Effector memory CD4-positive, alpha-beta T cell (primary cell): ENCODE measurements at places on chromosomes 11 and 22.

DNA sequence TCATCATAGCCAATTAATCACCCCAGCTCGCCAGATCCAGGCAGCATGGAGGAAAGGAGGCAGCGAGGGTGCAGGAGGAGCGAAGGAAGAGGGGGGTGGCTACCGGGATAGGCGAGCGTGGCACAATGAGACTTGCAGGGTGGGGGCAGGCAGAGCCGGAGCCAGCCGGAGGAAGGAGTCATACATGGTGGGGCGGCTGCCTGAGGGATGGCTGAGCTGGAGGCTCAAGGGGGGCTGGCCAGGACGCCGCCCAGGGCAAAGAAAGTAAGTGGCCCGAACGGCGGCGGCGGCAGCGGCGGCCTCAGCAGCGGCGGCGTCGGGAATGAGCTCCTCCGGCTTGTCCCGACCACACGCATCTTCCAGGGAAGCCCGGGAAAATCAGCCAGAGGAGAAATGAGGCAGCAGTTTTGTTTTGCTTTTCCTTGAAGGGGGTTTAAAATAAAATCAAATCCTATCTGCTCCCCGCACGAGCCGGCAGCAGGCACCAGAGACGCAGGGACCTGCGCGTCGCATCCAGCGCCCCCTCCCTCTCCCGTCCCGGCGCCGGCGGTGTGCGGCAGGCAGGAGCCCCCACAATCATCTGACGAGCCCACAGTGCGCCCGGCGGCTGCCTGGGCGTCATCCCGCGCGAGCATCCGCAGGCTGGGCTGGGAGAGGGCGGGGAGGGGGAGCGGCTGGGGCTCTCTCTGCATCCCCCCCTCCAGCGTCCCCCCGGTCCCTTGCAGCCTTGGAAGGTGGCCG is 263.6 kb downstream of the CTTN start:
- H3K36me3 ChIP-seq, result no peaks in the 10 kb centered on the region
- no peaks in the 10 kb centered on the region for H3K27me3 ChIP-seq
- no peak for DNase-seq
- no peaks in the 10 kb centered on the region for H3K4me1 ChIP-seq
- no peak overlapping the region for H3K27ac ChIP-seq
- no peak overlapping the region for H3K4me3 ChIP-seq

DNA sequence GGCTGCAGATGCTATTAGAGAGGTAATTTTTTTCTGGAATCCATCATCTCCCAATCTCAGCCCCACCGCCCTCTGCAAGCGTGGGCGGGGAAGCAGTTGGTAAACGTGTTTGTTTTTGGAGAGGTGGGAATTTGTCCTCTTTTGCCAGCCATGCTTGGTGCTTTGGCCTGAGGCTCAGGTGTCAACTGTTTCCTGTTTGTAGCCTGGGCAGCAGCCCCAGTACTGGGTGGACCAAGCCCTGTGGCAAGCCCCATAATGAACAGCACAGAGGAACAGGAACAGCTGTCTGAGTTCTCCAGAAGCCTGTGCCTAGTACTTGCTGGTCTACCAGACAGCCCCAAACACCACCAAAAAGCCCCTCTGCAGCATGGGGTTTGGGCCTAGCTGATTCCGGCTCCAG is 39.6 kb downstream of the POU2F3 start:
- no peak overlapping the region for H3K4me3 ChIP-seq
- no peaks in the 10 kb centered on the region for H3K4me1 ChIP-seq
- H3K36me3 ChIP-seq, result no peaks in the 10 kb centered on the region
- H3K27ac ChIP-seq, result no peak overlapping the region
- DNase-seq, result no peak

- H3K4me3 ChIP-seq, result no peak overlapping the region
- no peaks in the 10 kb centered on the region for H3K36me3 ChIP-seq
- H3K4me1 ChIP-seq, result no peaks in the 10 kb centered on the region
- no peak for DNase-seq
These were observed 74.9 kb upstream of the RAG2 start for GRCh38 chr11:36672815-36673450.

GRCh38 chr22:49962012-49962750 is 1.6 kb downstream of the PIM3 start:
- H3K4me1 ChIP-seq, result peaks cover 31% of the 10 kb centered on the region
- H3K36me3 ChIP-seq, result peaks cover 17% of the 10 kb centered on the region
- peak; percentile 83 for DNase-seq
- peak overlapping the region; percentile 89 for H3K4me3 ChIP-seq
- peak overlapping the region; percentile 97 for H3K27ac ChIP-seq

DNA sequence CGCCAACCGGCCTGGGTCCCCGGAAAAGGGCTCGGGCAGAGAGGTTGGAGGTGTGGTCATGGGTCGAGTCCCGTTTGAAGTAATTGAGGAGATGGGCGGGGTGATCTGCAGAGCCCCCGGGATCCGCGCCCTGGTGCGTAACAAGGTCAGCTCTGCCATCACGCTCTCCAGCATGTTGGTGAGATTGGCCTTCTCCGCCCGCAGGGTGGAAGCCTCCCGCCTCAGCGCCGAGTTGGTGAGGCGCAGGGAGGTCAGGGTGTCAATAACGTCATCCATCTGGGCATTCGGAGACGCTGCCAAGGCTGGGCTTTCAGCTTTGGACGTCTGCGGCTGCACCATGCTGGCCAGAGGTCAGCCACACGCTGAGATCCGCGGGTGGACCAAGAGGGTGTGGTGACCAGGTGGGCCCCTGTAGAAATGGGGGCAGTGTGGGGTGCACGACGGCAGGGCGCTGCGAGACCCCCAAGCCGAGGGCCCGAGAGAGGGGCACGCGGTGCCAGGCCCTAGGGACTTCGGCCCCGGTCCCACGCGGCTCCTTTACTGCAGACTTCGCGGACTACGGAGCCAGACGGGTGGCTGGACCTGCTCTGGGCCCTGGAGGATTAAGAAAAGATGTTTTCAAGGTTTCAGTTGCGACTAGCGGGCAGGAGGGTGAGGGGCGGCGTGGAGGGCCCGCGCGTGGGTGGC is 672 bp downstream of the RTL6 start:
- H3K4me1 ChIP-seq, result peaks cover 10% of the 10 kb centered on the region
- no peaks in the 10 kb centered on the region for H3K27me3 ChIP-seq
- H3K4me3 ChIP-seq, result peak overlapping the region; percentile 55

GRCh38 chr11:127223026-127223425 is 222.5 kb upstream of the KIRREL3 start:
- H3K36me3 ChIP-seq, result no peaks in the 10 kb centered on the region
- no peaks in the 10 kb centered on the region for H3K27me3 ChIP-seq
- no peak overlapping the region for H3K27ac ChIP-seq
- H3K4me3 ChIP-seq, result no peak overlapping the region

GRCh38 chr11:16956538-16957153 is 57.6 kb downstream of the PLEKHA7 start:
- H3K27me3 ChIP-seq, result no peaks in the 10 kb centered on the region
- H3K4me3 ChIP-seq, result no peak overlapping the region
- H3K36me3 ChIP-seq, result no peaks in the 10 kb centered on the region
- H3K4me1 ChIP-seq, result no peaks in the 10 kb centered on the region

- H3K36me3 ChIP-seq, result peaks cover 9% of the 10 kb centered on the region
- DNase-seq, result no peak
- no peak overlapping the region for H3K4me3 ChIP-seq
- no peaks in the 10 kb centered on the region for H3K4me1 ChIP-seq
- no peaks in the 10 kb centered on the region for H3K27me3 ChIP-seq
These were observed 43.3 kb downstream of the ARRB1 start for GRCh38 chr11:75308116-75308515.

DNA sequence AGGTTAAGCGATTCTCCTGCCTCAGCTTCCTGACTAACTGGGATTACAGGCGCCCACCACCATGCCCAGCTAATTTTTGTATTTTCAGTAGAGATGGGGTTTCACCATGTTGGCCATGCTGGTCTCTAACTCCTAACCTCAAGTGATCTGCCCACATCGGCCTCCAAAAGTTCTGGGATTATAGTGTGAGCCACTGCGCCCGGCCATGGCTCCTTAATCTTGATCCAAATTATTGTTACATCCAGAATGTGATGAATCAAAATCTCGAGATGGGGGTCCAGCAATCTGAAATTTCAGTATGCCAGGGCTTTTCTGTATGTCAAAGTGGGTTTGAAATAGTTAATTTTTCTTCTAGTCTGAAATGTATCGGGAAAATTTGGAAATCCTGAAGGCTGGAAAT is 3.7 kb downstream of the RPL27A start:
- H3K27ac ChIP-seq, result no peak overlapping the region
- no peak overlapping the region for H3K4me3 ChIP-seq
- DNase-seq, result no peak
- peaks cover 24% of the 10 kb centered on the region for H3K36me3 ChIP-seq
- H3K4me1 ChIP-seq, result peaks cover 29% of the 10 kb centered on the region
- no peaks in the 10 kb centered on the region for H3K27me3 ChIP-seq

DNA sequence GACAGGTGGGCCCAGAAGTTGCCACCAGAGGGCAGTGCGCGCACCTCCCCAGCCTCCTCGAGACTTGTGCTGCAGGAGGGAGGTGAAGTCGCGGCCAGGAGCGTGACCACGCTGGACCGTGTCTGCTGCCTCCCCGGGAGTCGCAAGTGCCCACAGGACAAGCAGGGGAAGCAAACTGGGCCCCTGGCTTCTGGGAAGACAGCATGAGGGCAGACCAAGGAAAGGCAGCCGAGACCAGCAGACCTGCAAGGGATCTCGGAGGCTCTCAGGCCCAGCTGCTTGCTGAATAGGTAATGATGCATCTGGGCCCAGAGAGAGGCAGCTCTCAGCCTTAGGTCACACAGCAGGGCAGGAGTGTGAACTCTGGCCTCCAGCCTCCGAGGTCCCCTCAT is 17.0 kb upstream of the IL2RB start:
- H3K36me3 ChIP-seq, result no peaks in the 10 kb centered on the region
- peak; percentile 59 for DNase-seq
- no peaks in the 10 kb centered on the region for H3K27me3 ChIP-seq
- peaks cover 41% of the 10 kb centered on the region for H3K4me1 ChIP-seq

GRCh38 chr22:37764622-37765021 is 43.1 kb upstream of the GCAT start:
- H3K4me3 ChIP-seq, result no peak overlapping the region
- H3K4me1 ChIP-seq, result no peaks in the 10 kb centered on the region
- no peak overlapping the region for H3K27ac ChIP-seq
- H3K36me3 ChIP-seq, result peaks cover 11% of the 10 kb centered on the region
- DNase-seq, result no peak

GRCh38 chr11:8867931-8868631 is 42.9 kb upstream of the AKIP1 start:
- peaks cover 9% of the 10 kb centered on the region for H3K4me1 ChIP-seq
- no peak overlapping the region for H3K27ac ChIP-seq
- DNase-seq, result no peak

DNA sequence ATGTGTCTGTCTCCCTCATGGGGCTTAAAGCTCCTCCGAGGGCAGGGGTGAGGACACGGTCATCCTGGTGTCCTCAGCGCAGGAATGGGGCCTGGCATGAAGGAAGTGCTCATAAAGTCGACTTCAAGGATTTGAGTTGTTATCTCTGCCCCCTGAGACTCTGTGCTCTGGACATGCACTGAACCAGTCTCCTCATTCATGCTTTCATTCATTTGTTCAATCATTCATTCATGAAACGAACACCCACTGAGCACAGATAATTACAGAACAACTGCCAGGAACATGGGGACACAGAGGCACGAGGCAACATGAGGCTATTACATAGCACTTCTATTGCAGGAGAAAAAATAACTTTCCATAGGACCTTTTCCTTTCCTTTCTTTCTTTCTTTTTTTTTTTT is 16.5 kb downstream of the TMPRSS6 start:
- H3K36me3 ChIP-seq, result no peaks in the 10 kb centered on the region
- H3K27me3 ChIP-seq, result peaks cover 6% of the 10 kb centered on the region
- no peak for DNase-seq
- no peak overlapping the region for H3K27ac ChIP-seq
- no peaks in the 10 kb centered on the region for H3K4me1 ChIP-seq

GRCh38 chr22:36736701-36737320 is 33.3 kb upstream of the CACNG2 start:
- no peak overlapping the region for H3K4me3 ChIP-seq
- no peak overlapping the region for H3K27ac ChIP-seq
- no peak for DNase-seq
- no peaks in the 10 kb centered on the region for H3K36me3 ChIP-seq
- no peaks in the 10 kb centered on the region for H3K4me1 ChIP-seq

DNA sequence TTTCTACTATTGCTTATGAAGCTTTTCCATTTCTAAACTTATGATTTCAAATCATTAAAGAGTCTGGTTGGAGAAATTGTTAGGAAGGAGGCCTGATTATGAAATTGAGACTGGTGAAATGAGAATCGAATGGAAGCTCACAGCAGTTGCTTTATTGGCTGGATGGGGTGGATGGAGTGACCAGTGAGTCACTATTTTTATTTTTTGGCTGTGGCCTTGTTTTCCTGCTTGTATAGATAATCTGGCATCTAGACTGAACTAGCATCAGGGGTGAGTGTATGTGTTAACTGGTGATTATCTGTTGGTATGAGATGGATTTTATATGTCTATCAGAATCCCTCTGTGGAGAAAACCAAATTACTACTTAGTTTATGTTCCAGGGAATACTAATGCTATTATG is 36.2 kb downstream of the UVRAG start:
- H3K4me3 ChIP-seq, result no peak overlapping the region
- DNase-seq, result no peak
- H3K27me3 ChIP-seq, result no peaks in the 10 kb centered on the region
- H3K36me3 ChIP-seq, result peaks cover 4% of the 10 kb centered on the region

DNA sequence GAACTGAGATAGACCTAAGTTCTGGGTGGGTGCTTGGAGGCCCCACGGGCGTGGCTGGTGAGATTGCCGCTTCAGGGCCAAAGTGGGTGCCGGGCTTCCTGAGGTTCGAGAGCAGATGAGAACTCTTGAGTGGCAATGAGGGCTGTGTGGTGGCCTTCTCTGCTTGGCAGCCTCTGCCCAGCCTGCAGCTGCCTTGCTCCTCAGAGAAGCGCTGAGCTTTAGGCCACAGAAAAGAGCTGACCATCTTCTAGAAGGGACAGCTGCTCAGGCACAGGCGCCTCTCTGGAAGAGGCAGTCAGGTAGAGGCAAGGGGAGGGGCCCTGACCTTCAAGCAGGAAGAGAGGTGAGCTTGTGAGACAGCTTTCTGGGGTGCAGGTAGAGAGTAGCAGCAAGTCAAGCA is 72.8 kb downstream of the MED15 start:
- no peak overlapping the region for H3K4me3 ChIP-seq
- no peak overlapping the region for H3K27ac ChIP-seq
- H3K4me1 ChIP-seq, result peaks cover 12% of the 10 kb centered on the region
- DNase-seq, result no peak
- no peaks in the 10 kb centered on the region for H3K27me3 ChIP-seq

GRCh38 chr11:6357222-6357621 is 33.1 kb upstream of the SMPD1 start:
- no peaks in the 10 kb centered on the region for H3K36me3 ChIP-seq
- no peak overlapping the region for H3K27ac ChIP-seq
- no peaks in the 10 kb centered on the region for H3K4me1 ChIP-seq
- H3K4me3 ChIP-seq, result no peak overlapping the region
- H3K27me3 ChIP-seq, result no peaks in the 10 kb centered on the region

GRCh38 chr11:122804796-122805195 is 33.5 kb upstream of the CRTAM start:
- H3K36me3 ChIP-seq, result peaks cover 40% of the 10 kb centered on the region
- no peak overlapping the region for H3K27ac ChIP-seq
- no peaks in the 10 kb centered on the region for H3K4me1 ChIP-seq
- no peaks in the 10 kb centered on the region for H3K27me3 ChIP-seq
- no peak for DNase-seq

- peak overlapping the region; percentile 91 for H3K4me3 ChIP-seq
- DNase-seq, result no peak
- no peaks in the 10 kb centered on the region for H3K4me1 ChIP-seq
- H3K27ac ChIP-seq, result peak overlapping the region; percentile 82
These were observed 444 bp downstream of the CWF19L2 start for GRCh38 chr11:107457205-107457557.
